ENCODE measurements at places on chromosomes 13 and 19.

DNA sequence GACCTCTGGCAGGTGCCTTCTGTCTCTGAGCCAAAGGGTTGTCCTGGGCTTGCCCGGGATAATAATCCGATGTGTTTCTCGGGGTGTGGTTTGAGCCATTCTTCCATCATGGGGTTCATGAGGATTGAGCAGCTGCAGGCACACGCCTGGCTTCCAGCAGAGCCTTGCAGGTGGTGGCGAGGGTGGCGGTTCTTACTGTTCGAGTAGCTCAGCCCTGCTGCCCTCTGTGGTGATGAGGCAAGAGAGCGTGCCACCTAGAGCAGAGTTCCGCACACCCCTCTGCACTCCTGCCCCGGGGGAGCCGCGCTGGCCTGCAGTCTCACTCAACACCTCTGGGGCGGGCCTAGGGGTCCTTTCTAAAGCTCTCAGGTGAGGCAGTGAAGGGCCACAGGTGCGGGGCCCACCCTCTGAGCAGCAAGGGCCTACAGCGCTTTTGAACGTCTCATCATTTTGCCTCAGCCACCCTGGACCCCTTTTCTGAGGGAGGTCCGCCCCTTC lies 3.8 kb downstream of the SCN1B start:
- H3K4me3 ChIP-seq, result no peak overlapping the region
- no peaks in the 10 kb centered on the region for H3K4me1 ChIP-seq
- H3K36me3 ChIP-seq, result no peaks in the 10 kb centered on the region

GRCh38 chr13:99471221-99472121 lies 29.8 kb upstream of the TM9SF2 start:
- no peak overlapping the region for H3K4me3 ChIP-seq
- peaks cover 9% of the 10 kb centered on the region for H3K4me1 ChIP-seq
- H3K27ac ChIP-seq, result no peak overlapping the region
- H3K27me3 ChIP-seq, result no peaks in the 10 kb centered on the region
- no peak for DNase-seq

DNA sequence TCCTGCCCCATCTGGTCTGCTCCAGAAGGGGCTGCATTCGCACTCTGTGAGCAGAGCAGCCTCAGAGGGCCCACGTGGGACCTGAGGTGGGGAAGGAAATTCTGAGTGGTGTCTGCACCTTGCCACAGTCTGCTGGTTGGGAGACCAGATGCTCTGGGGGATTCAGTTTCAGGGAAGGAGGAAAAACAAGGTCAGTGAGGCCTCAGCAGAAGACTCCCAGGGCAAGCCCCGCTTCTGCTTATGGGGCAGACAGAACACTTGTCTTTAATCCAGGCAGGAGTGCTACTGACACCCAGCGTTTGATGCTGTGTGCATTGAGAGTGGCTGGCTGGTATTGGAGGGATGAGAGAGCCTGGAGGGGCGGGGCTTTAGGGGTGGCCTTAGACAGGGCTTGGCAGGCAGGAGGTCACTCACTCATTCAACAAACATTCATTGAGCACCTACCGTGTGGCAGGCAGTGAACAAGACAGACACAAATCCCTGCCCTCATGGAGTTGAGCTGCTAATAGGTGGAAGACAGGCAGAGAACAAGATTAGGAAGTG lies 4.9 kb upstream of the CLEC17A start:
- H3K27ac ChIP-seq, result no peak overlapping the region
- no peaks in the 10 kb centered on the region for H3K27me3 ChIP-seq
- DNase-seq, result no peak
- peaks cover 4% of the 10 kb centered on the region for H3K4me1 ChIP-seq
- no peaks in the 10 kb centered on the region for H3K36me3 ChIP-seq
- H3K4me3 ChIP-seq, result no peak overlapping the region

GRCh38 chr19:18208098-18208951 lies 4.5 kb upstream of the RAB3A start:
- no peaks in the 10 kb centered on the region for H3K27me3 ChIP-seq
- no peak overlapping the region for H3K27ac ChIP-seq
- DNase-seq, result no peak
- no peaks in the 10 kb centered on the region for H3K36me3 ChIP-seq

GRCh38 chr13:113454936-113455335 lies 1.6 kb upstream of the ADPRHL1 start:
- no peaks in the 10 kb centered on the region for H3K4me1 ChIP-seq
- peaks cover 38% of the 10 kb centered on the region for H3K36me3 ChIP-seq
- DNase-seq, result no peak
- no peaks in the 10 kb centered on the region for H3K27me3 ChIP-seq

DNA sequence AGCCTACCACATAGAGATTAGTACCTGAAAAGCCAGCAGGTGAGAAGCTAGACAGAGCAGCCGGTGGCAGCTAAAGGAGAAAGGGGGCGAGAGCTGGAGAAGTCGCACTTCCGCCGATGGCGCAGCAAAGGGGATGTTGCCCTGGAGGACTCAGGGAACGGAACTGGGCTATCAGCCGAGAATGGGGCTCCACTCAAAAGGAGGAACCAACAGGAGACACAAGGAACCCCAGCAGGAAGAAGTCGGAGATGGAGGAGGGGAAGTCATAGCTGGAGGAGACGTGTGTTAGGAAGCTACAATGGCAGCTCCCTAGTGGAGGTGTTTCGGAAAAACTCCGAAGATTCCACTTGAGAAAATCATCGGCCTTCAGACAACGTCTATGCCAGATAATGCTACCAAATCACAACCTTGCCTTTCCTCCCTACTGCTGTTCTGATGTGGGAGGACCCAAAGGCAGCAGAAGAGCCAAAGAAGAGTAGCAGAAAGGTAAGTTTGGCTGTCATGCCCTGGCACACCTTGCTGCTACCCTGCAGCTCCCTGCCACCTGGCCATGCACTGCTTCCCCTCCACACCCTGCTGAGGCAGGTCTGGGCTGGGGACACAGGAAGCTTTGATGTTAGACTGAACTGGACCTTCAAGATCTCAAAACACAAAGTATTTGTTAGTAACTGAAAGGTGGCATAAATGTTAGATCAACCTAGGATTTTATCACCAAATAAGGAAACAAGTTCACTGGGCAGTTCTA lies 127.9 kb downstream of the DLEU7 start:
- no peak overlapping the region for H3K4me3 ChIP-seq
- peaks cover 2% of the 10 kb centered on the region for H3K4me1 ChIP-seq
- no peaks in the 10 kb centered on the region for H3K27me3 ChIP-seq
- H3K36me3 ChIP-seq, result no peaks in the 10 kb centered on the region

DNA sequence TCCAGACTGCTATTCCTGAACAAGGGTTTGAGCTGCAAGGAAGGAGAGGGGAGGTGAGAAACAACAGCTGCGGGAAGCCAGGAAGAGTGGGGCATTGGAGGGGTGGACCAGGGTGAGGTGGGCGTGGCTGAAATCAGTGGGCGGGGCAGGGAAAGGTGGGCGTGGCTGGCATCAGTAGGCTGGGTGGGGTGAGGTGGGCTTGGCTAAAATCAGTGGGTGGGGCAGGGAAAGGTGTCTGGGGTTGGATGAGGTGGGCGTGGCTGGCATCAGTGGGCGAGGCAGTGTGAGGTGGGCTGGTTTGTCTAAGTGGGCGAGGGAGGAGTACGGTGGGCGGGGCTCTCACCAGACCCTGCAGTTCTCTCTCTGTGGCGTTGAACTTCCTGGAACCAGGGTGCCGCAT lies 87.6 kb downstream of the MUC16 start:
- no peaks in the 10 kb centered on the region for H3K36me3 ChIP-seq
- no peak overlapping the region for H3K27ac ChIP-seq
- DNase-seq, result no peak
- no peak overlapping the region for H3K4me3 ChIP-seq
- no peaks in the 10 kb centered on the region for H3K27me3 ChIP-seq
- no peaks in the 10 kb centered on the region for H3K4me1 ChIP-seq

DNA sequence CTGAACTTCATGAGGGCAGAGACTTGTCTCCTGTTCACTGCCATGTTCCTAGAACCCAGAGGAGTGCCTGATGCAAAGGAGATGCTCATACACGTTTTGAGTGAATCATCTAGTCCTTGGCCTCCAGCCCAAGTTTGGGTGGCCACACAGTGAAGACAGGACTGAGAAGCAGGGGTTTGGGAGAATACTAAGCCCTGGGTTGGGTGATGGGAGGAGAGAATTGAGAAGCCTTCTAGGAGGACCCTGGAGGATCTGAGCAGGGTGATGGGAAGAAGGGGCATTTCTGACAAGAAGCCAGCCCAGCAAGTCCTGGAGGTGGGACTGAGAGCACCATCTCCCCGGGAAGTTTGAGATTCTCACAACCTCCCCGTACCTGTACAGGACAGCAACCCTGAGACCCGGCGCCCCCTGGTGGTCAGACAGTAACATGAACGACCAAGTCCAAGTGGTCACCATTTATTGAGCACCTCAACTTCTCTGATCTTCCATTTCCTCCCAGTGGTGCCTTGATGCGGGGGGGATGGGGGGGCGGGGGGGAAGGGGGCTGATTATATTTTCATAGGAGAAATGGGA lies 11.0 kb downstream of the CTU1 start:
- no peak for DNase-seq
- no peaks in the 10 kb centered on the region for H3K27me3 ChIP-seq
- H3K4me3 ChIP-seq, result no peak overlapping the region
- peak overlapping the region; percentile 9 for H3K27ac ChIP-seq

Data from RWPE2 (cell line).